ENCODE measurements at places on chromosomes 16 and 17.
A peak's percentile ranks its signal among the peaks of the same experiment; 100 is the strongest.

GRCh38 chr17:76502341-76503211 lies 1.4 kb upstream of the RHBDF2 start:
- no peak for DNase-seq

GRCh38 chr16:88507231-88507743 lies 54.2 kb downstream of the ZFPM1 start:
- DNase-seq, result no peak

GRCh38 chr16:30615358-30616091 lies 5.3 kb upstream of the ZNF689 start:
- DNase-seq, result no peak

DNA sequence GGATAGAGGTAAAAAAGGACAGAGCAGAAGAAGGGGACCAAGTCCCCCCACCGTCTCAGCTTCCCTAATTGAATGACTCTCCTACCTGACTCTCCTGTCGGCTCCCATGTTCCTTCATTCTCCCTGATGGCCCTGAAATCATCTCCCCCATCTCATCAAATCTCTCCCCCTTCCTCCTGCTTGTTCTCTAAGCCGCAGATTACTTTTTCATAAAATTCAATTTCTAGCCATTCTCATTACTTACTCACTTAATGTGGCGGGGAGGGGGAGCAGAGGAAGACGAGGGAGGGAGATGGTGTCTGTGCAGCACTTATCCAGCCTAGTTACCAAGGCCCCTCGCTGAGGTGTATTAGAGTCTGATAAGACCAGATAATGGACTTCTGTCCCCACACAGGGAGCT lies 161.5 kb downstream of the CCT6B start:
- DNase-seq, result no peak

DNA sequence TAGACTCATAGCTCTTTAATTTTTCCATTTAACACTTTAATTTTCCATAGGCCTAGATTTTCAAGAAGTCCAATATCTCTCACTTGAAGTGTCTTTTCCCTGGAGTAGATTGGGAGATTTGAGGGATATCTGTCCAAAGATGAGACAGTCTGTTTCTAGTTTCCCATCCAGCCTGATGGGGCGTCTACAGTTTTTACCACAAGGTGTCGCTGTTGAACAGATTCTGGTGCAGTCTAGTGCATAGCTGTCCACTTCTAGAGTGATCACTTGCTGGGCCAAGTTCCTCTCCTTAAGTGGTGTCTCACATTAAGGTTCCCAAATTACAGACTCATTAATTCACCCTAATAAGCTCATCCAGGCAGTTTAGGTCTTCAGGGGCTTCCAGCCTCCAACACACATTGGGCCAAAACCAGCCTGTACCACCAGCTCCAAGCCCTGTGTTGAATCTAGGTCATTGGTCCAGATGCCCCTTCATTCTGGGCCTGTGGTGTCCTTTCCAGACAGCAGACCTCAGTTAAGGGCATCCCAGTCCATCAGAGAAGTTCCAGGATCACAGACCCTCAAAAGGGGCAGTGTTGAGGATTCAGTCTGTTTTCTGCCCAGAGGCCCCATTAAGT lies 9.4 kb downstream of the SNX20 start:
- no peak for DNase-seq

- peak; percentile 82 for DNase-seq
These were observed 596 bp upstream of the PFN1 start for GRCh38 chr17:4948931-4949320.

GRCh38 chr17:78337244-78338109 lies 22.4 kb downstream of the SOCS3 start:
- DNase-seq, result no peak

GRCh38 chr17:40727447-40728231 lies 24.1 kb upstream of the KRT24 start:
- DNase-seq, result no peak

DNA sequence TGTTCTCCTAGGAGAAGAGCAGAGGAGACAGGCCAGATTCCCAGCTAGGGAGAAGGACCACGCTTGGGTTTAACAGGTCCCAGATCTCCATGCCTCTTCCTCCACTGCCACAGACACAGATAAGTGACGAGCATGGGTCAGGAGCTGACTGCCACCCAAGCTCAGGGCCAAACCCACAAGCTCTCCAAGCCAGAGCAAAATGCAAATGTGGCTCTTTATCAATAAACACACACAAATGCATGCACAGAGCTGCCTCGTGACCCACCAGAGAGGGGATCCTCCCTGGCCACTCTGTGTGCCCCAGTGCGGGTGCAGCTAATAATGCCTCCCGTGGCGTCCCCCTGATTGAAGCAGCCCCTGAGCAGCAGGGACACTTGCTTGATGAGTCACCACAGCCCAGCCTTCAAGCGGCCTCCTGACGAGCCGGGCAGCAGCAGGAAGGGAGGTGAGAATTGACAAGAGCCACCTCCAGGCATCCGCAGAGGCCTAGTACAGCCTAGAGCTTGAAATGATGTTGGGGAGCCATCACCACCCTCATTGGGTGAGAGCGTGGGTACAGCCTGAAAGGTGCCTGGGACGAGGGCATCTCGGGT lies 143.9 kb downstream of the CCDC182 start:
- no peak for DNase-seq

DNA sequence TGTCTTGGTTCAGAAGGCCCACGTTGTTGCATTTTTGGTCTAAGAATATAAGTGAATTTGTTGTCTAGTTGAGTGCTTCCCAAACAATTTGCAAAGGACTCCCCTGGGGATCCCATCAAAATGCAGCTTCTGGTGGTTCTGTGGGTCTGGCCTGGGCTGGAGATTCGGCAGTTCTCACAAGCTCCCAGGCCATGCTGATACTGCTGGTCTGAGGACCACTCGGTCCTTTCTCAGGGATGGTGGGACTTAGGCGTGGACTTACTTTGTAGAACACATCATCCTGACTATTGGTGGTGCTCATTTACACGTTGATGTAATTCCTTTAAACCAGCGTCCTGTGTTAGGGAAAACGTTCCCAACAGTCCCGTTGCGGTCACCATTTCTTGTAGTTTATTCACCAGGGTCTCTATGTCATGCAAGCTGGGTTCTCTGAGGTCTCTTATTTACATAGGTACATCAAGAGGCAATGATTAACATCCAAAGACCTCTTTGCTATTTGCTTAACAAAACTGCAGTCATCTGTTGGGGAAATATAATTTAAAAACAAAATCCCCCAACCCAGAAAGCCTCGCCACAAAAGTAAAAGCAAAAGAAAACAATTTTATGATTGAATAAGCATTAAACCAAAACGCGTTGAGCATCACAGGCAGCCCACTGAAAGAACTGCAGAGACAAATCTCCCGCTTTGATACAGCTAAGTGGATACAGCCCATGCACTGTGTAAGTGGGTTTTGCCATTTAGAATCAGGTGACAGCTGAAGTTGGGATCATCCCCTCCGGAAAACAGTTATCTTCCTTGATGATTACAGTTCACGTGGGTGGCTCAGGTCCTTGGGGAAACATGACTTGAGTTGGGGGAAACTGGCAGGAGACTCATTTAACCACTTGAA lies 39.0 kb upstream of the SEC14L1 start:
- DNase-seq, result no peak

- DNase-seq, result no peak
These were observed 615.6 kb downstream of the MAF start for GRCh38 chr16:78984887-78985464.

- no peak for DNase-seq
These were observed 153.4 kb downstream of the TMEM114 start for GRCh38 chr16:8436931-8437330.

- DNase-seq, result no peak
These were observed 42.2 kb downstream of the ABAT start for GRCh38 chr16:8716592-8716991.

DNA sequence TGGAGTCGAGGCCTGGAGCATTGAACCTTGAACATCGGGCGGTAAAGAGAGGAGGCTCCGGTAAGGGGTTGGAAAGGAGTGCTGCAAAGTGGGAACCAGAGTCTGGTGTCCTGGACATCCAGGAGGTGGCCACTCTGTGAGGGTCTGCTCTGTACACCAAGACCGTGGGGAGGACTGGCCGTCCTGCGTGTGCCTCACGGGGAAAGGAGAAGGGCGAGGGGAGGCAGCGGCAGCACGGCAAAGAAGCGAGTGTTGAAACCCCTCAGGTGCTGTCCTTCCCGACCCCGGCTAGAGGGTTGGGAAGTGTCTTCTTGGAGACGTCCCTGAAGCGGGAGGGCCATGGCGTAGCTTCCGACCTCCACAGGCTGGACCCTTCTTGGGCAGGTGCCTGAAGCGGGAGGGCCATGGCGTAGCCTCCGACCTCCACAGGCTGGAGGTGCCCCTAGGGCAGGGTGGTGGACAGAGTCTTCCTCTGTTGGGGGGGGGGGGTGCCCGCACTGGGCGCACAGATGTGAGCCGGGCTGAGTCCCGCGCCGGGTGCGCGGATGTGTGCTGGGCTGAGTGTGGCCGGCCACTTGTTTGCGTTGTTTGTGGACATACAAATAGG lies 42.0 kb downstream of the FOXK2 start:
- DNase-seq, result no peak

Measured in mesothelial cell of epicardium (in vitro differentiated cells).